Mammary epithelial cell (primary cell): ENCODE measurements at places on chromosomes 7 and 10.

DNA sequence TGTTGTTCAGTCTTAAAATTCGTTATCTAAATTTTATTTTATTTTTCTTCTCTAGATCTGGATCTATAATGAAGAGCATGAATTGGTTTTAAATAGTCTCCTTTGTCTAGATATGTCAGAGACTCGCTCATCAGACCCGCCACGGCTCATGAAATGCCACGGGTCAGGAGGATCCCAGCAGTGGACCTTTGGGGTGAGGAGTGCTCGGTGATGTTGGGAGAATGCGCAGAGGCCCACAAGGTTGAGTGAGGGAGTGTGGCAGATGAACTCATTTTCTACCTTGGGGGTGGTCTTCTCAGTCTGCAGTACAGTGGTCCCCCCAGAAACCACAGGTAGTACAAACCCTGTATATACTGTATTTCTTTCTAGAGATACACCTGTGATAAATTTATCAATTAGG lies 95.3 kb downstream of the GALNT11 start:
- DNase-seq, result no peak

- peak; percentile 45 for DNase-seq
Measured at GRCh38 chr10:121900443-121901174, 27.2 kb downstream of the ATE1 start.

GRCh38 chr10:110192552-110192951 lies 14.9 kb upstream of the MXI1 start:
- no peak for DNase-seq

GRCh38 chr10:106631016-106631702 lies 533.3 kb downstream of the SORCS1 start:
- DNase-seq, result no peak

- no peak for DNase-seq
Measured at GRCh38 chr10:75505840-75506506, 74.5 kb downstream of the LRMDA start.

- DNase-seq, result no peak
Measured at GRCh38 chr10:114724716-114725106, 66.6 kb upstream of the ABLIM1 start.

DNA sequence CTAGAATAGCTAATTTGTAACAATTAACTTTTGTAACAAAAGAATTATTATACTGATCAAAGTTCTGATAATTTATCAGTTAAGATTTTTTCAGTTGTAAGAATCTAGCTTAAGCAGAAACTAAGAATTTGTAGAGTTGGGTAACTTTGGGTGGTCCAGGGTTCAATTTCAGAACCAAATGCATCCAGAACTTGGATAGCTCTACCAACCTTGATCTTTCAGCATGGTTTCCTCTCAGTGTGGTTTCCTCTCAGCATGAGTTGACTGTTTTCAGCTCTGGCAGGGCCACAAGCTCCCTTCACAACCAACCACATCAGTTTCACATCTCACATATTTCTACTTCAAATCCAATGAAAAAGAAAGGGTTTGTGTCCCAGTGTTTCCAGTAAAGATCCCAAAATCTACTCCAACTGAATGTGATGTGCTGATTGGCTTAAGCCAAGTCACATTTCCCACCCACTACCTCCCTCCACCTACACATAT lies 3.3 kb upstream of the FAS start:
- no peak for DNase-seq

DNA sequence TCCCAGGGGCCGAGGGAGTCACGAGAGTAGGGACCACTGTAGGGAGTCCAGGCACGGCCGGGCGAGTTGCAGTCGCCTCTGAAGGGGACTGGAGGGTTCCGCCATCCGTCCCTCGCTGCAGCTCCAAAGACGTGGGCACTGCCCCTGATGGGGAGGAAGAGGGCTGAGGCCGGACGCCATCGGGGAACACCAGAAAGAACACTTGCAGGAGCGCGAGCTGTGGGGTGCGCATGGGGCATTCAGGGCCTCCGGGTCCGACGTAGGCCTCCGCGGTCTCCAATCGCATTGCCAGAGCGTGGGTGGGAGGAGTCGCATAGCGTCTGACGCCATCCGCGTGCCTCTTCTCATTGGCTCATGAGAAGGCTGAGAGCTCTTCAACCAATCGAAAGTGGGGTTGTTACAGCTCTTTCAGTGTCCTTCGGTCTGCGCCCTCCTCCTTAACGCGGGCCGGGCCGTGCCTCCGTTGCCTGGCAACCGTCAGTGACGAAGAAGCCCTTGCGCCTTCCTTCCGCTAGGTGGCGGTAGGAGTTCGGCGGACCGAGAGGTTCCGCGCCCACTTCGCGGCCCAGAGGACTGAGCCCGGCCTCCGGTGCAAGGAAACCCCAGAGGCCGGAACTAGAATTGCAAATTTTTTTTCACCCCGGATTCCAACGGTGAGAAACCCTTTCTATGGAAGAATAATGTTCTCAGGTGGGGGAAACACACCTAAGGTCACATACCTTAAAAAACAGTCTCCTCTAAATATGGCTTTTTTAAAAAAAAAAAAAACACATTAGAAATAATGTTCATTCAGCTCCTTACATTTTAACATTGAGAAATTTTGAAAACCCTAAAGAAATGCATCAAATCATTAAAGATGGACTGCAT lies at the start of gene TCTN3:
Gene TCTN3 (minus strand): TSS at position 260 of the 867 bp plus-strand sequence. CDS start 28 bp downstream, at position 232.
- peak; percentile 100 for DNase-seq

GRCh38 chr7:7099584-7100014 lies 82.7 kb upstream of the C1GALT1 start:
- DNase-seq, result peak; percentile 89

DNA sequence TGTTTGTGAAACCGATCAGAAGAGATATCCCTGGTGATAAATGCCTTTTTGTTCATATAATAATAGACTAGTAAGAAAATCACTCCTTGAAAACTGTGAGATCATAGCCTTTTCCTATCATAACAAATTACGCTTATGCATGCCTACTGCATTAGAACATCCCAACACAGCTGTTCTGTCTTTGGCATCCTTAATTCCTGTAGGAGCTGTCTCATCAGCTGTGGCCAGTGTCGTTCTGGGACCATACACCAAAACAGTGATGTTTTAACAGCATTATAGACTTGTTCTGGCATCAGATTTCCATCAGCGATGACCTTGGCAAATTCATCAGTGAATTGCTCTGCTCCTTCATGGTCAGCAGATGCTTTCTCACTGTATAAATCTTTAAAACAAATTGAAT lies 423.6 kb upstream of the LRGUK start:
- DNase-seq, result peak; percentile 54

- no peak for DNase-seq
Measured at GRCh38 chr7:156929789-156930539, 19.5 kb upstream of the NOM1 start.
